ENCODE measurements at places on chromosomes 1 and 21. TPM values are rescaled to one million over a fixed set of nuclear protein-coding genes. Genes with fewer than 3 reads are reported as not detected.
A peak's percentile ranks its signal among the peaks of the same experiment; 100 is the strongest.

DIO1 gene
- not detected for total RNA-seq

DNA sequence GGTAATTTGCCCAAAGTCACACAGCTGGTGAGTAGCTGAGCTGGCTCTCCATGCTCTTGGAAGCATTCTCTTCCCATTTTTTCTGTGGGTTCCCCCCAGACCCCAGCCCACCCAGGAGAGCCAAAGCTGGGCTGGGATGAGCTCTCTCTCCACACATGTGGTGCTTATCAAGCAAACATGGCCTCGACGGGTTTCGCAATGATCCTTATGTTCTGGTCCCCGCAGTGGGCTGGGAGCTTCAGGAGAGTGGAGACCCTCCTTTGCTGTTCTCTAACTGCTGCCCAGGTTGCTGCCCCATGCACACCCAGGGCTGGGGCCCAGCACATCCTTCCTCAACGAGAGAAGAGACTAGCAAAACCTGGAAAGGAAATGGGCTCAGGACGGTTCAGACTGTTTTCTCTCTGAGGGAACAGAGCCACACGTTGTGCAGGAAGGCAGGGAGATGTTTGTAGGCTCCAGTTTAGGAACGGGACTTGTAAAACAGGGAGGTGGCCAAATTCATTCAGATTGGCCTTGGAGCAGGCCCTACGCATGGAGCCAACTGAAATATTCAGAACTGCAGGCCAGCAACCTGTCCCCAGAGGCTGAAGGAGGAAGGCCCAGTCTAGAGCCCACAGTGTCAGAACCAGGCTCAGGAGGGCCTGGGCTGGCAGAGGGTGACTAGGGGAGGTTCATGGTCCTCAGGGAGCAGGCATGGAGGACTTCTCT is 27.2 kb upstream of the CSF1 start:
- peak; percentile 39 for DNase-seq

GRCh38 chr21:14566894-14567293 is 20.8 kb upstream of the SAMSN1 start:
- no peak for DNase-seq

GRCh38 chr1:117244971-117245370 is 34.2 kb upstream of the VTCN1 start:
- no peak for DNase-seq

GRCh38 chr21:14303731-14304488 is 79.0 kb downstream of the HSPA13 start:
- no peak for DNase-seq

DNA sequence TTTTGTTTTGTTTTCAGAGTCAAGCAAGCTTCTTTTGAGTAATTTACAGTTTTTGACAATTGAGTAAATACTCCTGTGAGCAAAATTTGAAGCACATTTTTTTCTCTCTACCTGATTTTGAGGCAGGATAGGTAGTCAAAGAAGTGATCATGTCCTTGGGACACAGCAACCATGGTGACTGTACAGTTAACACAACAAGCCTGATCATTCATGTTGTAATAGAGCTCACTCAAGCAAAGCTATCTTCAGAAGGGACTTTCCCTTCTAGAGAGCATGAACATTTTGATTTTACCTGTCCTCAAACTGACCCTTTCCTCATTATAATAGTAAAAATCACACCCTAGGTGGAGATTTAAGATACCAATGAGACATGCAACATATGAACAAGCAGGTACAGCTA is 126.5 kb upstream of the KCNK1 start:
- no peak for DNase-seq

DNA sequence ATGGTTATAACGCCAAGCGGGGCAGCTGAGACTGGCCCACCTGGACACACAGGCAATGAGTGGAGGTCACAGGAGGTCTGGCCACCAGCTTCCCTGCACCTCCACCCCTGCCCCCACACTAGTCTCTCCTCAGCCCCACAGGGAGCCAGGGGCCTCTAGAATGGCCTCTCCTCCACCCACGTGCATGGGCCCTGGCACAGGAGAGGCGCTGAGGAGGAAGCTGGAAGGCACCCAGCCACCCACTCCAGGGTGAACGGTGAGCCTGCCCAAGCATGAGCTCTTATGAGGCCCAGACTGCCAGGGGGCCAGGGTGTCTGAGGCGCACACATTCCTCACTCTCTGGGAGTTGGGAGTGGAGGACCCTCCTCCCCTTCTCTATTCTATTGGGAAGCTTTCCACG is 22.2 kb downstream of the LRP8 start:
- DNase-seq = no peak

DNA sequence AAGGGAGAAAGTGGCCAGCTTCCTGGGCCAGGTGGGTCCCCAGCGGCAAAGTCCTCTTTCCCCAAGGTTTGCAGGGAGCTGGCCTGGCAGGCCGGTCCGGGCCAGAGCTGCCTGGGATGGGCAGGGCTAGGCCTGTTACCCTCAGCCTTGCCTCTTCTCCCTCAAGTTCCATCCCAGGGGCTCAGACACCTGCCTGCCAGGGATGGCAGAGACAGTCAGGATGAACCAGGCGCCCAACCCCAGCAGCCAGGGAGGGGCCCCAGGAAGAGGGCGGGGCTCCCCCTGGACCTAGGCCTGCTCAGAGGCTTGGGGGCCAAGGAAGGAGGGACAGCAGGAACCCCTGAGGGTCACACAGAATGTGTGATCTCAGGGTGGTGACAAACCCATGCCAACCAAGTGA is 120.6 kb downstream of the CASZ1 start:
- no peak for DNase-seq

DNA sequence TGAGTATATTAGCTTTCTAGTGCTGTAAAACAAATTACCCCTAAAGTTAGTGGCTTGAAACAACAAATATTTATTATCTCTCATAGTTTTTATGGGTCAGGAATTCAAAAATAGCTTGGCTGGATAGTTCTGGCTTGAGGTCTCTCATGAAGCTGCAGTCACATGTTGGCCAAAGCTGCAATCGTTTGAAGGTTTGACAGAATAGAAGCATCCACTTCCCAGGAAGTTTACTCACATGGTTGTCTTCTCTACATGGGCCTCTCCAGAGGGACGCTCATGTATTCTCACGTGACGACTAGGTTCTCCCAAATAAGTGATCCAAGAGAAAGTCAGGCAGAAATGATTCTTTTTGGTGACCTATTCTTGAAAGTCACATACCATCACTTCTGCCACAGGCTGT is 99.1 kb downstream of the NIBAN1 start:
- DNase-seq = no peak

- DNase-seq = no peak
Measured at GRCh38 chr1:2288816-2289536, 60.9 kb downstream of the SKI start.

- no peak for DNase-seq
Measured at GRCh38 chr1:109815809-109816174, 52.1 kb upstream of the EPS8L3 start.

DNA sequence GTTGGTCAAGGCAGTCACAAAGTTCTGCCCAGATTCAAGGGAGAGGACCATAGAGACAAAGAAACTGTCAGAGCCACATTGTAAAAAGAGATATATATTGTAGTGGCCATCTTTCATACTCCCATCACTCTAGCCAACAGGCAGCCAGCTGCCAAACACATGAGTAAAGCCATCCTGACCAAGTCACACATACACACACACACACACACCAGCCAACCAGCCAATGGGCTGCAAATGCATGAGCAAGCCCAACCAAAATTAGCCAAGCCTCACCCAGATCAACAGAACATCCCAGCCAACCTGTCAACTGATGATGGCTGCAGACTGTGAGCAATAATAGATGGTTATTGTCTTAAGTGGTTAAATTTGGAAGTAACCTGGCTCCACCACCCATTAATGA is 120.7 kb downstream of the SEC16B start:
- no peak for DNase-seq

DNA sequence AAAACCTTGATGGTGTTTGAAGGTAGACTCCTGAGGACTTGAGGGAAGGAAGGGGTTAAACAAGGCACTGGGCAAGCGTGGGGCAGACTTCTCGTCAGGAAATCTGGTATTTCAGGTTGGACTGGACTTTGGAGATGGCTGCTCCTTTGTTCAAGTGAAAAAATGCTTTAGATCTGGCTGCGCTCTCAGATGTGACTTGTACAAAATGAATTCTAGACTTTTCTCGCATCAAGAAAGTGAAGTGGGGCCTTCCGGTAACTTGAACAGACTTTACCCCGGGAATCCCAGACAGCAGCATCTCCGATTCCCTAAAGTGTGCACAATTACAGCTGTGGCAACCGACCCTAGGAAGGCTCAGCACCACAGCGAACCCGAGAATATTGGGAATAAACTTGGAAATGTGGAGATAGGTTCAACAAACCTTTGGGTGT is 44.3 kb upstream of the ERRFI1 start:
- DNase-seq = no peak

- DNase-seq = peak; percentile 30
Measured at GRCh38 chr1:3501856-3502640, 47.6 kb downstream of the ARHGEF16 start.

GRCh38 chr1:207414606-207415108 is 39.5 kb upstream of the CR2 start:
- no peak for DNase-seq

CFHR1 gene
- not detected for total RNA-seq

DNA sequence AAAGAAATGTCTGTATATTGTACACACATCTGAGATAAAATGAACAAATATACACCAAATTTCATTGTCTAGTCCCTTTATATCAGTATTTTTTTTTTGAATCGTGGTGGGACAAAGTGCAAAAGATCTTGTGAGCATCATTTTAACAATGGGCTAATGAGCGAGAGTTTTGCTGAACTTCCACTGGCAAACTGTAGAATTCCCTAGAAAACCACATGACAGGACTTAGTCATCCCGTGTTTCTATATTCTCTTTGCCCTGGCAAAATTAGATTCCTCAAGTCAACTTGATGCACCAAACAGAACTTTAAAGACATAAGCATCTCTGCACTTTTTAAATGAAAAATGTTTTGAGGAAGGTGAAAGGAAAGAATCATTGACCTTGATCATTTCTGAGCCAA is 488.2 kb upstream of the PTBP2 start:
- DNase-seq = no peak

- no peak for DNase-seq
Measured at GRCh38 chr1:69587391-69587790, 19.7 kb downstream of the LRRC7 start.

DNA sequence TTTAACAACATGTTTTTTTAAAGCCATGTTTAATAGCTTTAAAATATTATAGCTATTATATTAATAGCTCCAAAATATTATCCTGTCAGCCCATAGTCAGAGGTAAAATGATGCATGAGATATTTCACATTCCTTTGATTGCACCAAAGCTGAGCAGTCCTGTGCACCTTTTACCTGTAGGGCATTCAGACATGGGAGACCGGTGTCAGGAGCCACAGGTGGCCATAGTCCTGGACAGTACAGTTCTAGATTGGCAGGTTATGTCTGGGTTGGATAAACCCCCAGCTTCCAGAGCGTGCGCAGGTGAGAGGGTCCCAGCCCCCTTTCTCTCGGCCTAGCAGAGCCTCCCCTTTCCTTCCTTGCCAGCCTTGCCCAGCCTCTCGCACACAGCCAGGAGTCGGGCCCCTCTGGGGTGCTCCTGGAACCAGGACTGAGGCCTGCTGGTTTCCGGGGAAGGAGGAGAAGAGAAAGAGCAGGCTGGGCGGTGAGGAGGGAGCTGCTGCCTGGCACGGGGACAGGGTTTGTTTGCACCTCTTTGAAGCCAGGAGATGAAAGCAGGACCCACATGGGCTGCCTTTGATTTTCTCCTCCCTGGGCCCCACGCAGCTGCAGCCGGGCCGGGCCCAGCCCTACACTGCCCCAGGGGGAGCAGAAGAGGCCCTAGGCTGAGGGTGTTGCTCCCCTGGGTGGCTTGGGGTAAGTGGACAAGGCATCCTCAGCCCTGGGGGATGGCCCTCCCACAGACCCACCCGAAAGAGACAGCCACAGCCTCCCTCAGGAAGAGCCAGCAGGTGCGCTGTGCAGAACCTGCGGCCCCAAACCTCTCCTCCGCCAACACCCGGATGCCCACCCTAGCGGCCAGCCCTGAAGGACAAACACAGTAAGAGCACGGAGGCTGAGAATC is 75.2 kb upstream of the TARDBP start:
- DNase-seq = no peak

DNA sequence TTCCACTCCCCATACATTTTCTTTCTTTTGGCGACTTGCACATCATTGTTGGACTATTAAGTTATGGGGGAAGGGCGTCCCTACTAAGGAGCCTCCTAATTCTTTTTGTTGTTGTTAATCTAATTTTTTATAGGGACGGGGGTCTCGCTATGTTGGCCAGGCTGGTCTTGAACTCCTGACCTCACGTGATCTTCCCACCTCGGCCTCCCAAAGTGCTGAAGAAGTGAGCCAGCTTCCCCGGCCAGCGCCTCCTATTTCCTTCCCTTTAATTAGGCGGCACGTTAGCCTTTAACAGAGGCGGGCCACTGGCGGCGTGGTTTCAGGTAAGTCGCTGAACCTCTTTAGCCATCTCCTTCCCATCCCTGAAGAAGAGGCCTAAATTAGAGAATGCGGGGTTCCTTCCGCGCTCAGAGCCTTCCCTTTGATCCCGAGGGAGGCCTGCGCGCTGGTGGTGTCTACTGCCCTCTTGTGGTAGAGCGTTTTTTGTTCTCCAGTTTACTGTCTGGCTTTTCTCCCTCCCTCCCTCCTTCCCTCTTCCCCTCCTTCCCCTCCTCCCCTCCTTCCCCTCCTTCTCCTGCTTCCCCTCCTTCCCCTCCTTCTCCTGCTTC is 38.1 kb downstream of the TNFRSF9 start:
- peak; percentile 69 for DNase-seq

- no peak for DNase-seq
Measured at GRCh38 chr1:53738205-53739108, 507 bp downstream of the GLIS1 start.

HOOK1 gene
- total RNA-seq = not detected

- no peak for DNase-seq
Measured at GRCh38 chr1:245198748-245199516, 44.1 kb downstream of the KIF26B start.

- no peak for DNase-seq
Measured at GRCh38 chr1:54207287-54207686, 7.3 kb downstream of the MRPL37 start.

GRCh38 chr1:150601540-150601939 is 22.1 kb upstream of the MCL1 start:
- DNase-seq = no peak

B4GALT3 gene
- 22.5 TPM for total RNA-seq

DNA sequence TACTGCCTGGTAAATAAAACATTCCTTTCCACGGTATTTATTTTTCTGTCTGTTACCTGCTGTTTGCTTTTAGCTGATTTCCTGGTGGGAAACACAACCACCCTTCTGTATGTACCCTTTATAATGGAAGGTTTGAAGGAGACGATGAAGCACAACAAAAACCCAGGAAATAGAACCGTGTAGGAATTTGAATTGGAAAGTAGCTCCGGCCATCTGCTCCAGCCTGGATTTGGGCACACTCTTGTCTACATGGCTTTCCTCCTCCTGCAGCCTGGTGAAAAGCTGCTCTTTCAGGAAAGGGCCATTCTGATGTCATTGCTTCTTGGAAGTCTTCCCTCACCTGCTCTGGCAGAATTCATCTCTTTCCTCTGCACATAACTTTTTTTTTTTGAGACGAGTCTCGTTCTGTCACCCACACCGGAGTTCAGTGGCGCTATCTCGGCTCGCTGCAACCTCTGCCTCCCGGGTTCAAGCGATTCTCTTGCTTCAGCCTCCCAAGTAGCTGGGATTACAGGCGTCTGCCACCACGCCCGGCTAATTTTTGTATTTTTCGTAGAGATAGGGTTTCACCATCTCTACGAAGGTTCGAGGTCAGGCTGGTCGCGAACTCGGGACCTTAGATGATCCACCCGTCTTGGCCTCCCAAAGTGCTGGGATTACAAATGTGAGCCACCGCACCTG is 2.7 kb downstream of the AK4 start:
- no peak for DNase-seq

MMP23B gene
- total RNA-seq = 11.0 TPM

GRCh38 chr1:162756523-162756922 is 34.0 kb upstream of the HSD17B7 start:
- DNase-seq = no peak

GRCh38 chr1:45001011-45001481 is 10.1 kb downstream of the HECTD3 start:
- no peak for DNase-seq

KRTAP10-12 gene
- total RNA-seq = not detected

Data from fibroblast of villous mesenchyme (primary cell).